ENCODE measurements at places on chromosomes 16 and 17. TPM values are rescaled to one million over a fixed set of nuclear protein-coding genes. Genes with fewer than 3 reads are reported as not detected.

CCDC102A gene
- 6.7 TPM for total RNA-seq

SMIM36 gene
- not detected for total RNA-seq

GRCh38 chr17:60355663-60356594, 36.0 kb downstream of the USP32 start:
- no peak overlapping the region for H3K27ac ChIP-seq
- H3K4me1 ChIP-seq = peaks cover 11% of the 10 kb centered on the region
- no peak for DNase-seq
- H3K27me3 ChIP-seq = no peaks in the 10 kb centered on the region
- H3K36me3 ChIP-seq = no peaks in the 10 kb centered on the region

DNA sequence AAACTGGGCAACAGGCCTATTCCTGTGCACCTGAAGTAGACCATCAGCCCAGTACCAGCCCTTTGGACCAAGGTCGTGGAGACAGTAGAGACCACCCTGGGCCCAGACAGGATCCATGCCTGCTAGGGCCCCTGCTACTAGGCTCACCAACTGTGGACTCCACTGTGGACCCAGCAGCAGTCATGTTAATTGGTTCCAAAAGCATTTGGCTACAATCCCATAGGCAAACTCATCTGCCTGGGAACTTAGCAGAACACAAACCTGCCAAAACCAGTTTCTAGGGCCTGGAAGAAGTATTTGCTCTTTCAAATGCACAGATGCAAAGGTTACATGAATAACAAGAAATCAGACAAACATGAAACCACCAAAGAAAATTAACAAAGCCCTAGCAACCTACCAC, 53.1 kb downstream of the ACSM2A start:
- no peak overlapping the region for H3K4me3 ChIP-seq
- no peaks in the 10 kb centered on the region for H3K4me1 ChIP-seq
- no peaks in the 10 kb centered on the region for H3K36me3 ChIP-seq

- H3K4me1 ChIP-seq = peaks cover 4% of the 10 kb centered on the region
- no peaks in the 10 kb centered on the region for H3K27me3 ChIP-seq
- no peak overlapping the region for H3K4me3 ChIP-seq
- no peak overlapping the region for H3K27ac ChIP-seq
Measured at GRCh38 chr17:66952031-66952524, 12.4 kb upstream of the CACNG4 start.

DNA sequence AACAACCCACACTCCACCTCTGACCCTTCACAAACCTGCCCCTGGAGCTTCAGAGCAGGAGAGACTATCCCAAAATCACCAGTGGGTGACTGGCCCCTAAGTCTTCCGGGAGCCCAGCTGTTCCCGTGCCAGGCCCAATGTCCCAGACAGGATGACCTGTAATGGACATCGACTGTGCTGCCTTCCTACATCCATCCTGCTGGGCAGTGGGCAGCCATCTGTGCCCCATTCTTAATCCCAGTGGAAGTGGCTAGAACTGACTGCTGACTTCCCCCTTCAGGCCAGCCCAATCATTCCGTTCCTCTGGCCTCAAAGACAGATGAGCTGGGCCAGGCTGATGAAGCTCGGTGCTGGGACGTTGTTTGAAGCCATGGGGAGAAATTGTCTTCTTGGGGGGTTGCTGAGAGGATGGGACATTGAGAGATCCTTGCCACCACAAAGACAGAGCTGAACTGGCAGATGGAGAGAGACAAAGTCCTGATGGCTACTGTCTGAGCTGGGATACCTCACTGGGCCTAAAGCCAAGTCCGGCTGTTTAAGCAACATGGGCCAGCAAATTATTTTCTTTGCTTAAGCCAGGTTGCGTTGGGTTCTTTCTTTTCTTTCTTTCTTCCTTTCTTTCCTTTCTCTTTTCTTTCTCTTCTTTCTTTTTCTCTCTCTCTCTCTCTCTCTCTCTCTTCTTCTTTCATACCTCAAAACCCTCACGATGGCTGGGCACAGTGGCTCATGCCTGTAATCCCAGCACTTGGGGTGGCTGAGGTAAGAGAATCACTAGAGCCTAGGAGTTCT, 17.9 kb upstream of the ALOX15B start:
- peaks cover 6% of the 10 kb centered on the region for H3K27me3 ChIP-seq
- H3K27ac ChIP-seq = no peak overlapping the region
- H3K4me1 ChIP-seq = peaks cover 5% of the 10 kb centered on the region
- H3K36me3 ChIP-seq = no peaks in the 10 kb centered on the region
- no peak overlapping the region for H3K4me3 ChIP-seq

- H3K4me1 ChIP-seq = no peaks in the 10 kb centered on the region
- DNase-seq = no peak
- no peaks in the 10 kb centered on the region for H3K36me3 ChIP-seq
- no peaks in the 10 kb centered on the region for H3K27me3 ChIP-seq
- no peak overlapping the region for H3K4me3 ChIP-seq
Measured at GRCh38 chr16:50902457-50902856, 160.6 kb downstream of the CYLD start.

- H3K4me3 ChIP-seq = no peak overlapping the region
- peak; percentile 93 for DNase-seq
- H3K4me1 ChIP-seq = peaks cover 6% of the 10 kb centered on the region
- no peaks in the 10 kb centered on the region for H3K36me3 ChIP-seq
Measured at GRCh38 chr16:2838928-2839327, 8.8 kb downstream of the ZG16B start.

DNA sequence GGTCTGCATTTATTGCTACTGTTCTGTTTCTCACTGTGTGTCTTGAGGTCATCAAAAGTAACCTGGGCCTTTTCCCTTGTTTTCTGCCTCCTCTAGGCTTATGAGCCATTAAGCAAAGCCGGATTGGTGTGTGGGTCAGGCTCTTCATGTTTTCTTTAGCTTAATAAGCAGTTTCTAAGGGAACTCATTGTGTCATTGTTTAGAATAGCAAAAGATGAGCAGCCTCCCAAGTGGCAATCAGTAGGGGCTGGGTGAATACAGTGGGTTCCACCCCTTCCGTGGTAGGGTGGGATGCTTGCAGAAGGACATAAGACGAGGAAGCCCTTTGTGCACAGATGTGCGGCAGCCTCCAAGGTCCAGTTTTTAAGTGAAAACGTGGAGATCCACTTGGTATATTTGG, 34.5 kb downstream of the ABCC1 start:
- no peaks in the 10 kb centered on the region for H3K4me1 ChIP-seq
- peak overlapping the region; percentile 44 for H3K27ac ChIP-seq
- peaks cover 4% of the 10 kb centered on the region for H3K36me3 ChIP-seq
- H3K27me3 ChIP-seq = no peaks in the 10 kb centered on the region
- no peak overlapping the region for H3K4me3 ChIP-seq

DNA sequence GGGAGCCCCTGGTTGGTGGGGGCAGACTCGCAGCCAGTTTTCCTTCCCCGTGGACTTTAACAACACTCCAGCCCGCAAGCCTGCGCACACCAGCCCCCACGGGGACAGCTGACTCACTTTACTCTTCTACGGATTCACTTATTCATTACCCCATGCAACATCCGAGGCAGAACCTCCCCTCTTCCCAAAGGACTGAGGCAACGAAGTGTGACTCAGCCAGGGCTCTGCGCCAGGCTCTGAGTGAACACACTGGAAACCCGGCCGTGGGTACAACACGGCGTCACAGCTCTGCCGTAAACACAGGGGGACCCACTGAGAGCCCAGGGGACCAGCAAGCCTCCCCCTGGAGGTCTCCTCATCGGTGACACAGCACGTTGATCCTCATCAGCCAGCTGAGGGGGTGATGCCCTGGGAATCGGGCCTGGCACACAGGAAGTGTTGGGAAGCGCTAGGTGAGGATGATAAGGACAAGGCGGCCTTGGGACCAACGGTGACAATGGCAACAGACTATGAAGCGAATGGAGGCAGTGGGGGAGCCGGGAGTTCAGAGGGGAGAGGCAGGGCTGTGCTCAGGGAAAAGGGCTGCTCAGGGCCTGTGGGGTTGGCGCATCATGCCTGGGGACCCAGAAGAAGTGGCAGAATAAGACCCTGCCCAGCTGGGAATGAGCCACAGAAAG, 14.6 kb downstream of the COTL1 start:
- peak overlapping the region; percentile 57 for H3K27ac ChIP-seq
- peaks cover 6% of the 10 kb centered on the region for H3K4me1 ChIP-seq
- peaks cover 3% of the 10 kb centered on the region for H3K36me3 ChIP-seq
- H3K27me3 ChIP-seq = no peaks in the 10 kb centered on the region
- H3K4me3 ChIP-seq = no peak overlapping the region
